Bladder microvascular endothelial cell (primary cell): ENCODE measurements at places on chromosomes 13 and 19. TPM values are rescaled to one million over a fixed set of nuclear protein-coding genes. Genes with fewer than 3 reads are reported as not detected.

The DENND1C gene
- not detected in 2 replicates for total RNA-seq

The LGALS4 gene
- total RNA-seq, result 0.19 TPM in 1 of 2 replicates, not detected in the other

The KIR2DL4 gene
- not detected in 2 replicates for total RNA-seq

The OR7G1 gene
- not detected in 2 replicates for total RNA-seq

The UBE2S gene
- 31.8 and 82.4 TPM in 2 replicates for total RNA-seq

The ALOX5AP gene
- total RNA-seq, result 3.5 TPM in 1 of 2 replicates, not detected in the other

The FCER2 gene
- not detected in 2 replicates for total RNA-seq

The KCNC3 gene
- under 0.01 and 0.38 TPM in 2 replicates for total RNA-seq

The C19orf12 gene
- 11.7 and 22.5 TPM in 2 replicates for total RNA-seq

The MTUS2 gene
- total RNA-seq, result not detected in 2 replicates

The CRTC1 gene
- 0.97 and 2.0 TPM in 2 replicates for total RNA-seq

The CPB2 gene
- total RNA-seq, result not detected in 2 replicates

The NLRP12 gene
- 0.69 and 4.2 TPM in 2 replicates for total RNA-seq

The ZNF649 gene
- total RNA-seq, result 4.4 and 11.0 TPM in 2 replicates

The C2CD4C gene
- 0.32 and 3.5 TPM in 2 replicates for total RNA-seq

The PDE4A gene
- total RNA-seq, result 1.1 and 4.2 TPM in 2 replicates

The SEMA6B gene
- total RNA-seq, result 136 and 191 TPM in 2 replicates

The VSTM1 gene
- not detected in 2 replicates for total RNA-seq

The RUBCNL gene
- not detected in 2 replicates for total RNA-seq

The RAB3A gene
- total RNA-seq, result 0.16 and 0.94 TPM in 2 replicates

The ACER1 gene
- total RNA-seq, result not detected in 2 replicates

The KLK1 gene
- total RNA-seq, result not detected in 2 replicates

The DACH1 gene
- 6.6 and 7.7 TPM in 2 replicates for total RNA-seq

The SCN1B gene
- total RNA-seq, result 5.4 and 5.8 TPM in 2 replicates

The TEX30 gene
- total RNA-seq, result 16.0 and 25.8 TPM in 2 replicates

The ATP1A3 gene
- under 0.01 TPM in 1 of 2 replicates, not detected in the other for total RNA-seq
